MM.1S (cell line): ENCODE measurements at places on chromosomes 11 and 22.
A peak's percentile ranks its signal among the peaks of the same experiment; 100 is the strongest.

DNA sequence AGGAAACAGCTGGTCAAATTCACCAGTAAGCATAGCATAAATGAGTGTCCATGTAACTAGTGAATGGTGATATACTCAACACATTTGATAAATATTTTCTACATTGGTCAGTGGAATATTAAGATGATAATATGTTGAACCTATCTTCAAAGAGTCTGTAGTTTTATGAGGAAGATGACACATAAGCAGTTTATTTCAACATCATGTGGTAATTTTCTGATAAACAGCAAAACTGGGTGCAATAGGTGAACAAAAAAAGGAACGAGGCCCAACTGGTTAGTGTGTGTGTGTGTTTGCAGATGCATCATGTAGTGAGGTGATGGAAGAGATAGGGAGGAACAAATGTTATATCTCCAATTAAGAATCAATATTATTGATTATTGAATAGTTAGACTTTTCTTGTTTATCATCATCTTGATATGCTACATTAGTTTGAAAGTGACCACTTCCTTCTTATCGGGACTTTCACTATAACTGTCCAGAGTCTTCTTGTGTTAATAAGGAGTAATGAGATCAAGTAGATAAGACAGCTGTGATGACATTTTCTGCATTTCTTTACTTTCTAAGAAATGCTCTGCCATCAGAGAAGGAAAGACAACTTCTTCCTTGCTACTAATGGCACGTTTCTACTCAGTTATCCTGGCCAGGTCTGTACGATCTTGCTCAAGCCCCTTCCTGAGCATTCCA lies 270.7 kb downstream of the ETS1 start:
- DNase-seq: no peak

GRCh38 chr11:11243590-11244469 lies 109.2 kb downstream of the CSNK2A3 start:
- no peak for DNase-seq

- DNase-seq: no peak
Observed at GRCh38 chr11:56706486-56706885, 7.6 kb downstream of the OR9G1 start.

DNA sequence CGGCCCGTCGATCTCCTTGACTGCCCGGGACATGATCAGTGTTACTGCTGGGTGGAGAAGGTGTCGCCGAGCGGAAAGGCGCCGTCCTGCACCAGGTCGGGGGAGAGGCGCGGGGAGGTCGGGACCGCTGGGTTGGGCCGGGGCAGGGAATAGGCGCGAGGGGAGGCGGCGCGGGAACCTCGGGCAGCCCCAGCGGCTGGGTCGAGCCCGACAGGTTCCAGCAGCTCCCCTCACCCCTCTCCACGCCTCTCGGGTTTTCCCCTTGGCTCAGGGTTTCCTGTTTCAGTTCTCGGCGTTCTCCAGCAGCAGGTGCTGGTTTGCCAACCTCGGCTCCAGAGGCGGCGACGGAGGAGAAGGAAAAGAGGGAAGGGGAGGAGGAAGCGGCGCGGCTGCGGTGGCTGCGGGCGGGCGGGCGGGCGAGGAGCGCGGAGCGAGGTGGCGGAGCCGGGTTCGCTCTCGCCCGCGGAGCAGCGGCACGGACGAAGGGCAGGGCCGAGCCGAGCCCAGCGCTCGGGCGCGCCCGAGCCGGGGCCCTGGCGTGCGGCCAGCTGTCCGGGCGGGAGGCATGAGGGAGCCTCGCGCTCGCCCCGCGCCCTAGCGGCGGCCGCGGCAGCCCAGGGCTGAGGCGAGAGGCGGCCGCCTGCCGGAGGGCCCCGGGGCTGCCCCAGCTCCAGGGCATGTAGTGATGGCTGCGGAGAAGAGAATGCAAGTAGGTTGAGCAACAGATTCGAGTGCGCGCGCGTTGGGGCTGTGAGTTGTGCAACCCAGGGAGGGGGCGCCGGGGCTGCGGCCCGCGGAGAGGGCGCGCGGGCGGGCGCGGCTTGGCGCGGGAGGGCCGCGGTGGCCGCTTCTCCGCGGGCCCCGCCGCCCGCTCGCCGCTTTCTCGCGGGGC lies at the start of gene ZC3H12C:
Gene ZC3H12C, plus strand, starts transcription at position 878 of the 892 bp plus-strand sequence. CDS start 20 bp downstream, outside the sequence.
- peak; percentile 82 for DNase-seq

DNA sequence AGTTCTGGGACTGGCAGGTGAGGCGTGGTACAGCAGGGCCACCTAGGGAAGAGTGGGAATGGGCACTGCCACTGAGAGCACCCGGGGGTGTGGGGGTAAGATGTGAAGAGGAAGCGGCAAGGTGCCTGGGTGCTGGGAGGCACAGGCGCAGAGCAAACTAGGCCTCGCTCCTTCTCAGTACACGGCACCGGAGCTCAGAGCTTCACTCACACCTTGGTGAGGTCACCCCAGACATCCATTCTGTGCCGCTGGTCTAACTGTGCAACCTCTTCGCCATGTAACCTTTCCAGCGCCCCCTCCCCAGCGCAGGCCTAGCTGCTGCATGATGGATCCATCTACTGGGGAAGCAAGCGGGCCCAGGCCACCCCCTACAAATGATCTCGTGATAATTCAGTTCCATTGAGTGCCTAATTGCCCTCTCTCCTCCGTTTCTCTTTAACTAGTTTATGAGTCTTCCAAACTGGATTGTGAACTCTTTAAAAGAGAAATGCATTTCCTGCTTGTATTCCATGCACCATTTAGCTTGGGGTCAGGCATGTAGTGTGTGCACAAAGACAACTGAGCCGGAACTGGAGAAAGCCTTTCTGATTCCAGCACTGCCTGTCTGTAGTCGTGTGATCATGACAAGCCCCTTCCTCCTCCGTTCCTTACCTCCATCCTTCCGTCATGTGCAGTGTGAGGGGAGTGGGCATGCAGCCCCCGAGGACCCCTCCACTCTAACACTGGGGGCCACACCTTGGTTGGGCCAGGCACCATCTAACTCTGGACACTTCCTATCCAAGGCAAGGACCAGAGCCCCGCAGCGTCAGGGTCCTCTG lies 1475.2 kb downstream of the TBC1D22A start:
- no peak for DNase-seq

GRCh38 chr11:39745401-39745800 lies 1714.1 kb downstream of the LRRC4C start:
- no peak for DNase-seq

DNA sequence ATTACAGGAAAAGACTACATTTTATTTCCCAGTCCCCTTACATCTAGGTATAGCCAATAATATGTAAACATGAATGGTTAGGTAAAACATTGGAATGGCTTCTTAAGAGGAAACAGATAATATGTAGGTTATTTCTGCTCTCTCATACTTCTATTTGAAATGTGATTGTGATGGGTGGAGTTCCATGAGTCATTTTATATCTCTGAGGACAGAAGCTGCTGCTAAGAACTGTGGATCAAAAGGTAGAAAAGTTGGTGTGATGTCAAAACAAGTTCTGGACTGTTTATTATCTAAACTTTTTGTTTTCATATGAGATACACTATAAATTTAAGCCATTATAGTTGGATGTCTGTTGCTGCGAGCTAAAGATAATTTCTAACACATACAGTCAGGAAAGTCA lies 799.4 kb upstream of the TENM4 start:
- no peak for DNase-seq

GRCh38 chr11:35112056-35112845 lies 26.7 kb upstream of the CD44 start:
- DNase-seq: peak; percentile 54

DNA sequence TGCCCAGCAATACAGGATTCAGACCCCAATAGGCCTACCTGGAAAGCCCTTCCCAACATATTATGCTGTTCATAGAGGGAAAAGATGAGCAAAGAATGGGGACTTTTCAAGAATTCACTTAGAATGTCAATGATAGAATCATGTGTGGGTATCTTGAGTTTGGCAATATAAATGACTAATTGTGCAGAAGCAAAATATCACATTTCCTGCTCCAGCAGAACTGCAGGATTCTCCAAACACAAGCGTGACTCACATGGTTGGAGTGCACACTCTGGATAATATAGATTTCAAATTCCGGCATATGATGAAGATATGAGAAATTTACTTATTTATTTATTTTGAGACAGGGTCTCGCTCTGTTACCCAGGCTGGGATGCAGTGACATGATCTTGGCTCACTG lies 12.5 kb upstream of the APOL5 start:
- DNase-seq: no peak

GRCh38 chr11:134071766-134072402 lies 3.0 kb downstream of the JAM3 start:
- DNase-seq: no peak

GRCh38 chr11:102914238-102915043 lies 39.7 kb upstream of the MMP12 start:
- DNase-seq: peak; percentile 18

DNA sequence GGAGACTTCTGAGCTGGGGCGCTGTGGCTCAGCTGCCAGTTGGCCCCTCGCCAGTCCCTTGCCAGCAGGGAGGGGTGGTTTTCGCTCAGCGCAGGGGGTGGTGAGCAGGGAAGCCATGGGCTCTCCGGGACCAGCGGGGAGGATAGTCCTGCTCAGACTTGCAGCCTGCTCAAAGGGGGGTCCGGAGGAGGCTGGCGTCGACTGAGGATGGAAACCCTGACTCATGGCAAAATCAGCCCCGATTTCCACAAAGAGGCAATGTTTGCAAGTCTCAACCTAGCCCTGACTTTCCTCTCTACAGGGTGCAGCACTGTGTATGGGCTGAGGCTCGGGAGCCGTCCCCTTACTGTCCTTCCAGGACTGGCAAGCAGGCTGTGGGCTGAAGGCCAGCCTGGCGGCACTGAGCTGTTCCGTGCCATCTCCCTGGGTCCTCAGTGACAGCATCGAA lies 35.1 kb downstream of the FBLN1 start:
- no peak for DNase-seq

DNA sequence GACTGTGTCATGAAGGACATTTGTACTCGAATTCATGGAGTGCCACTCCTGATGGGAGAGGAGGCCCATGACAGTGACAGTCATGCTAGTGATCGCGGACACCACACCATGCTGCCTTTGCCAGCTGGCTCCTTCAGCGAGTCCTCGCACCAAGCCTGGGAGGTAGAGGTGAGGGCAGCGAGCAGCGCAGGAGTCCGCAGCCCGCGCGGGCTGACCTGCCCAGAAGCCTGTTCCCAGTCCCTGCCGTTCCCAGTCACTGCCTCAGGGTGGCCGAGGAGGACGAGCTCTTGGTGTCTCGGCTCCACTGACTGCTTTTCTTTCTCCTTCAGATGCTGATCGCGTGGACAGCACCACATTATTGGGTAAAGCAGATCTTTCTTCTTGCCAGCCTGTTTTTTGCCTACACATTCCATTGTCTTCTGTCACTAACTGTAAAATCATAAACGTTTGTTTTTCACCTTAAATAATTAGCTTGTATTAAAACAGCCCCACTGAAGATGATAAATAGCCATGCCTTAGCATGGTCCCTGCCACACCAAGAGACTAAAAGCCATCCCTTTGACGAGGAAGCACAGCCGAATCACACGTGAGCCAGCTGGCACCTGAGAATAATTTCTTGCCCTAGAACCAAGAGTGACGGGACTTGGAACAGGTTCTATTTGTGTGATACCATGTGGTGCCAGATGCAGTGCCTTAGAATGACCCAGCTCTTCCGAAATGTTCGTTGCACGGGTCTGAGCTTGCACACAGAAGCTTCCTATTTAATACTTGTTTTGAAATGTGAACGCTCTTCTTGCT lies 25.5 kb downstream of the FAM118A start:
- no peak for DNase-seq

DNA sequence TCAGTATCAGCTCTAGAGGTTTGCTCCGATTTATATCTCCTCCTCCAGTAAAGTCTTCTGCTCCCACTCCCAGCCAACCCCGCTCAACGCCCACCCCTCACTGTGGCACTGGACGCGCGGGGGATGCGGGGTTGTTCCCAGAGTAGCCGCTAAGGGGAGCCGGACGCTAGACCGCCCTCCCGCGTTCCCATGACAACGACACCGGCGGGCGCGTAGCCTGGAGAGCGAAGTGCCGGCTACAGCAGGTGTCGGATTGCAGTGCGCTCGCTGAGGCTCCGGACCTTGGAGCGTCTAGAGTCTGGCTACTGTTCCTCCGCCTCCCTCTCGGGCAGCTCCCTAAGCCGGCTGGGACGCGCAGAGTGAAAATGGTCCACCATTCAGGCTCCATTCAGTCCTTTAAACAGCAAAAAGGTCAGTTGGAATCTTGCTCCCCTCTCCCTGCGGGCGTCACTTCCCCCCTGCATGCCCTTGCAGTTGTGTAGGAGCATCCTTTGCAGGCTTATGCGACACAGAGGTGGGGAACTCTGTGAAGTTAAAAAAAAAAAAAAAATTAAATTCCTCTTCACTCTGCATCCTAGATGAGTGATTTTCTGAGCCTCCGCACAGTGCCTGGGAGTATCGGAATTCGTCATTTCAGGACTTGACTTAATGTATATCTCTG lies at the start of gene ANO3:
Gene ANO3, plus strand, starts transcription at position 220 of the 661 bp plus-strand sequence. Its CDS starts 146 bp downstream, at position 366.
- peak; percentile 76 for DNase-seq

GRCh38 chr11:132343445-132344175 lies 973.2 kb downstream of the NTM start:
- DNase-seq: no peak

DNA sequence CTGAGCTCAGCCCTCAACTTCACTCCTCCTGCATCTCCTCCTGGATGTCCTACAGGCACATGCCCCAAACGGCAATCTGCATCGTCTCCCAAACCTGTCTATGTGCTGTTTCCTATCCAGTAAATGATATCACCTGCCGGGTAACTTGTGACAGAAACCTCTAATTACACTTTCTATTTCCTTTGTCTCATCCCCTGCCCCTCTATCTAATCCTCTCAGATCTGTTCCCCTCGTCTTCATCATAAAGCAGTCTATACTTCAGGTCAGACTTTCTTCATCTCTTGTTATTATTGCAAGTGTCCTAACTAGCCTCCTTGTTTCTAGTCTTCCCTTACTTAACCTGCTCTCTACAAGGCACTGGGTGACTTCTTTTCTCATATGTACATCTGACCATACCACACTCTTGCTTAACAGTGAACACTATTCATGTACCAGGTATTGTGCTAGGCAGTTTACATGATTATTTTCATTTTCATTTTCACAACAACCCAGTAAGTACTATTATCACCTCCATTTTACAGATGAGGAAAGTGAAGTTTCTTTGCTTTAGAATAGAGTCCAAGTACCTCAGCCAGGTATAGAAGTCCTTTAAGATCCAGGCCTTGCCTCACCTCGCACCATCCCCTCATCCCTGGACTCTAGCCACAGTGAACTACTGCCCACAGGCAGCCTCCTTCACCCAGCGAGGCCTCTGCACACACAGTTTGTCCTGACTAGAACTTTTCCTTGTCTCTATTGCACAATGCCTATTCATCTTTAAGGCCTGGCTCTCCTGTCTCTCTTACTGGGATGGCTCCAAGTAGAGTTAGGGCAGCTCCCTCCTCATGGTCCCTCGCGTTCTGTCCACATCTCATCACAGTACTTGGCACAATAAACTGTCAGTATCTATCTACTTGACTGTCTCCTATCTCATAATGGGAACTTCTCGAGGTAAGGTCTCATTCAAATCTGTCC lies 22.1 kb upstream of the UCP3 start:
- peak; percentile 64 for DNase-seq

DNA sequence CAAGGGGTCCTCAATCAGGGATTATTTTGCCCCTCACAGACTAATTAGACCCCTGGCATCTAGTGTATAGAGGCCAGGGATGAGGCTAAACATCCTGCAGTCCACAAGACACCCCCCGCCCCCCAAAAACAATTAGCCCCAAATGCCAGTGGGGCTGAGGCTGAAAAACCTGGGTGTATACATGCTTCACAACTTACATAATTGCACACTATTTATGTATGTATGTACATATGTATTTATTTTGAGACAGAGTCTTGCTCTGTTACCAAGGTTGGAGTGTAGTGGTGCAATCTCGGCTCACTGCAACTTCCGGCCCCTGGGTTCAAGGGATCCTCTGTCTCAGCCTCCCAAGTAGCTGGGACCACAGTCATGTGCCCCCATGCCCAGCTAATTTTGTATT lies 28.8 kb upstream of the SHANK2 start:
- DNase-seq: no peak

GRCh38 chr11:82045748-82046457 lies 687.8 kb downstream of the FAM181B start:
- no peak for DNase-seq
